Psoas muscle (tissue), 8 donors: ENCODE measurements at places on chromosomes 4 and X. TPM values are rescaled to one million over a fixed set of nuclear protein-coding genes. Genes with fewer than 3 reads are reported as not detected.
A peak's percentile ranks its signal among the peaks of the same experiment; 100 is the strongest.

DNA sequence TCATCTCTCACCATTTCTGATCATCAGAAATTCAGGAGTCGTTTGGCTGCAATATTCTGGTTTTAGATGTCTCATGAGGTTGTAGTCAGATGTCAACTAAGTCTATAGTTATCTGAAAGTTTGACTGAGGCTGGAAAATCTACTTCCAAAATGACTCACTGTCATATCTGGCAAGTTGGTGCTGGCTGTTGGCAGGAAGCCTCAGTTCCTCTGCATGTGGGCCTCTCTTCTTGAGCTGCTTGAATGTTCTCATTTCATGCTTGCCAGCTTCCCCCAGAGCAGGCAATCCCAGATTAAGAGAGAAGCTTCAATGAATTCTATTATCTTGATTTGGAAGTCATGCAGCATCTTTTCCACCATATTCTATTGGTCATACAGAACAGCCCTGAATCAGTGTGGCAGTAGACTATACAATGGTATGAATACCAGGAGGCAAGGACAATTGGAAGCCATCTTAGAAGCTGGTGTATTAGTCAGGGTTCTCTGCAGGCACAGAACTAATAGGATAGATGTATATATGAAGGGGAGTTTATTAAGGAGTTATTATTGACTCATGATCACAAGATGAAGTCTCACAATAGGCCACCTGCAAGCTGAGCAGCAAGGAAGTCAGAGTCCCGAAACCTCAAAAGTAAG is 46.8 kb upstream of the ELF2 start:
- DNase-seq, result peak; percentile 31

DNA sequence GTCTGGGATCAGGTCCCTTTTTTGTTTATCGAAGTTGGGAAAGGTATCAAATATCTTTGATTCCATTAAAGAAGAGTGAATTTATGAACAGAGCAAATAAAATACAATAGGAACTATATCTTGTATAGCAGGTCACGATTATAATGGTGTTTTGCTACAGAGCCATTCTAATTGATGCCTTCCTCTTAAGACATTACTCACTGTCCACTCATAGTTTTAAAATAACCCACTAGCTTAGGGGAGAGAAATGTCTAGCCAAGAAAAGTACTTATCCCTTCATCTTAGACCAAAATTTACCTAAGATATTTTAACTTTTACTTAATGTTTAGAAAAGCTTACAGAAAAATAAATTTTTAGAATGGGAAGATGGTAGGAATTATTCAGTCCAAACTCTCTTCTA is 112.0 kb upstream of the PABPC4L start:
- DNase-seq, result no peak

DNA sequence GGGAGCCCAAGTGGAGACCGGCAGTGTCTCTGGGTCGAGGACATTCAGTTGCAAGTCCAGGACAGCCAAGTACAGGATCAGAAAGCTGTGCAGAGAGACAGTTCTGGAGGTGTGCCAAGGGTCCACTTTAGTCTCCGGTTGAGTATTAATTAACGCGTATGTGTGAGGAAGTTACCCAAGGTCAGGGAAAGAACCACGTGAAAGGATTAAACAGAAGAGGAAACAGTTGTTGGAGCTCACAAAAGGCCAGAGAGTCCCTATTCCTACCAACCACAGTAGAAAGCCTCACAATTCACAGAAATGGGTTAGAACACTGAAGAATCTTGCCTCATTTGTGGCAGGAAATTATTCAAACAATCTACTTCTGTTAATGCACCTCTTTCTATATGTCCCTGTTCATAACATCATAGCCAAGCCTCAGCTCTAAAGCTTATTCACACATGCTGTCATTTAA is 17.9 kb upstream of the NSUN7 start:
- DNase-seq, result no peak

The RTL9 gene
- polyA plus RNA-seq, result 0.03 TPM

The IL3RA gene
- polyA plus RNA-seq, result 7.0 TPM

- no peak for DNase-seq
Measured at GRCh38 chr4:182604161-182604622, 313.0 kb downstream of the DCTD start.
